A673 (cell line): ENCODE measurements at places on chromosomes 1 and 21.
A peak's percentile ranks its signal among the peaks of the same experiment; 100 is the strongest.

GRCh38 chr1:180928331-180929230, 15.9 kb downstream of the KIAA1614 start:
- no peak for DNase-seq

DNA sequence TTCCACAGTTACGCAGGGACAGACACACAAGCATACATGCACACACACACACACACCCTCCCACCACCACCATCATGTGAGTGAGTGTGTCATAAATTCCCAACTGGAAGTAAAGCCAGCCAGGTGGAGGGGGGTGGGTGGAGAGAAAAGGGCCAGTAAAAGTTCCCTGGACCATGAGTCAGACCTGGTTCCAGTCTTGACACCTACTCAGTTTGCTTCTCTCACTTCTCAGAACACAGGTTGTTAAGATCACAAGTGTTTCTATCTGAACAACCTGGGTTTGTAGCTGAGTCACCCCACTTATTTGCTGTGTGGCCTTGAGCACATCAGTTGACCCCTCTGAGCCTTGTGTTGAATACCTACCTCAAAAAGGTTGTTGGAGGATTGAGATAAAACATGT, 9.6 kb downstream of the EPHA10 start:
- no peak for DNase-seq

GRCh38 chr1:57572016-57572415, 148.2 kb upstream of the DAB1 start:
- no peak for DNase-seq

DNA sequence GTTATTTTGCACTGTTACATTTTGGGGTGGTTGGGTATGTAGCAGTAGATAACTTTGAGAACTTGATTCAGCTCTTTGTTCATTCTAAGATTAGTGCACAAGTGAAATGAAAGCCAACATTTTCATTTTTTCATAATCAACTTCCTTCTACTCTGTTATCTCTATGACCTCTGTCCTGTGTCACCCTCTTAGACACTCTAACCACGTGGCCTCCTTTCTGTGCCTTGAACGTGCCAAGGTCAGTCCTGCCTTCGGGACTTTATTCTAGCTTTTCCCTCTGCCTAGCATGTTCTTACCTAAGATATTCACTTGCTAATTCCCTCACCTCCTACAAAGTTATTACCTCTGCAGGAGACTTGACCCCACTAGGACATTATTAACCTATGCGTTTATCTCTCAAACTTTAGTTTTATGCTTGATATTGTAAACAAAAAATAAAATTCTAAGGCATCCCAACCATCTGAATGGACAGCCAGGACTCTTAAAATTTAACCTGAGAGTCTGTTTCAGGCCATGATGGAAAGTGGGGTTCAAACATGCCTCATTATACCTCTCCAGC, 19.2 kb upstream of the EDEM3 start:
- no peak for DNase-seq

- DNase-seq, result no peak
Observed at GRCh38 chr1:151134991-151135390, 11.4 kb downstream of the SEMA6C start.

GRCh38 chr1:19179597-19180264, 30.3 kb downstream of the UBR4 start:
- peak; percentile 46 for DNase-seq

DNA sequence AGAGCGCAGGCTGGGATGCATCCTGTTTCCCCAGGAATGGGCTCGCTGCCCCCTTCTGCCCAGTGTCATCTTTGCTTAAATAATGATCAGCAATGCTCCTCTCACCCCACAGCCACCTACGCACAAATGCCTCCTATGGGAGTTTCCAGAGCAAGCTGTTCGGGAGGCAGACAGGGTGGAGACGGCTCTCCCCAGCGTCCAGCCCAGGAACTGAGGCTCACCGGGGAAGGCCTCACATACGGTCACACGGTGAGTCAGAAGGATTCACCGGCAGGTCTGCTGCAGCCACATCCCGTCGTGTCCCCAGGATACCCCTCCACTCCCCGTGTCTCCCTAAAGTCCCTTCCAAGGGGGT, 40.3 kb upstream of the RUNX3 start:
- DNase-seq, result no peak
